Panc1 (cell line): ENCODE measurements at places on chromosomes 3 and 15. TPM values are rescaled to one million over a fixed set of nuclear protein-coding genes. Genes with fewer than 3 reads are reported as not detected.

DPPA2 gene
- not detected for total RNA-seq

CHDH gene
- 24.1 TPM for total RNA-seq

OR5H14 gene
- not detected for total RNA-seq

SCN11A gene
- not detected for total RNA-seq

SERF2 gene
- 1,303 TPM for total RNA-seq

PLD1 gene
- total RNA-seq = 20.6 TPM

CPNE9 gene
- 0.13 TPM for total RNA-seq

SSUH2 gene
- not detected for total RNA-seq

ANKRD63 gene
- 0.72 TPM for total RNA-seq

FURIN gene
- total RNA-seq = 62.0 TPM

BNC1 gene
- not detected for total RNA-seq

PTH1R gene
- total RNA-seq = not detected

DNAH1 gene
- total RNA-seq = 2.4 TPM

NTRK3 gene
- total RNA-seq = not detected

HRG gene
- total RNA-seq = not detected

SERPINI2 gene
- total RNA-seq = not detected

MFN1 gene
- total RNA-seq = 73.5 TPM

EOMES gene
- total RNA-seq = 2.5 TPM

ROBO1 gene
- 61.6 TPM for total RNA-seq

CGNL1 gene
- 3.5 TPM for total RNA-seq

SLC24A5 gene
- not detected for total RNA-seq

NEK10 gene
- 5.7 TPM for total RNA-seq

GPR27 gene
- 0.15 TPM for total RNA-seq

CLDN18 gene
- 0.08 TPM for total RNA-seq

ARPIN gene
- total RNA-seq = 6.3 TPM

MESP1 gene
- 6.4 TPM for total RNA-seq

CLRN1 gene
- total RNA-seq = not detected

CLDN16 gene
- total RNA-seq = not detected

GP5 gene
- total RNA-seq = 0.05 TPM

VILL gene
- total RNA-seq = 5.7 TPM

LXN gene
- 301 TPM for total RNA-seq

TNFSF10 gene
- 2.2 TPM for total RNA-seq

RAD51 gene
- total RNA-seq = 30.3 TPM

GCSAM gene
- 0.08 TPM for total RNA-seq

TIMP4 gene
- total RNA-seq = not detected

IGSF11 gene
- 0.33 TPM for total RNA-seq

LTK gene
- total RNA-seq = not detected

PSTPIP1 gene
- total RNA-seq = 0.46 TPM

GNAT1 gene
- total RNA-seq = not detected

SUSD5 gene
- total RNA-seq = 16.3 TPM

MYO5C gene
- total RNA-seq = 28.2 TPM

ZNF502 gene
- total RNA-seq = not detected

CA12 gene
- total RNA-seq = 0.74 TPM

SH2D7 gene
- not detected for total RNA-seq
